ENCODE measurements at places on chromosomes 3 and 15.

DNA sequence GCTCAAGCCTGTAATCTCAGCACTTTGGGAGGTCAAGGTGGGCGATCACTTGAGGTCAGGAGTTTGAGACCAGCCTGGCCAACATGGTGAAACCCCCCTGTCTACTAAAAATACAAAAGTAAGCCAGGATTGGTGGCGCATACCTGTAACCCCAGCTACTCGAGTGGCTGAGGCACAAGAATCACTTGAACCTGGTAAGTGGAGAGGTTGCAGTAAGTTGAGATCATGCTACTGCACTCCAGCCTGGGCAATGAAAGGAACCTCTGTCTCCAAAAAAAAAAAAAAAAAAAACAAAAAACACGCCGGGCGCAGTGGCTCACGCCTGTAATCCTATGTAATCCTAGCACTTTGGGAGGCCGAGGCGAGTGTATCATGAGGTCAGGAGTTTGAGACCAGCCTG lies 18.9 kb upstream of the AP4E1 start:
- no peak for DNase-seq

- DNase-seq: peak; percentile 64
Observed at GRCh38 chr15:38085931-38086568, 151.6 kb downstream of the TMCO5A start.

DNA sequence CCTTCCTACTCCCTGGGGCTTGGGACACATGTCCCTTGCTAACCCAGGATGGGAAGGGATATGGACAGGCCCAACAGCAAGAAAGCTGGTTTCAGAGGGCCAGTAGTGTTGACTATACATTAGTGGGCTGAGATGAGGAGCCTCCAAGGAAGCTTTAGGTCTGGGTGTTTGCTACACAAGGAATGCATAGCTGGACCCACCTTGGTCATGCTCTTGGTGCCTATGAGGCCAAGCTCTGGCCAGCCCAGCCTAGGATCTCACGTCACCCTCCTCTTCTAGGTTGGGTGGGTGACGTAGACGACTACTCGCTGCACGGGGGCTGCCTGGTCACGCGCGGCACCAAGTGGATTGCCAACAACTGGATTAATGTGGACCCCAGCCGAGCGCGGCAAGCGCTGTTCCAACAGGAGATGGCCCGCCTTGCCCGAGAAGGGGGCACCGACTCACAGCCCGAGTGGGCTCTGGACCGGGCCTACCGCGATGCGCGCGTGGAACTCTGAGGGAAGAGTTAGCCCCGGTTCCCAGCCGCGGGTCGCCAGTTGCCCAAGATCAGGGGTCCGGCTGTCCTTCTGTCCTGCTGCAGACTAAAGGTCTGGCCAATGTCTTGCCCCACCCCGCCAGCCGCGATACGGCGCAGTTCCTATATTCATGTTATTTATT lies 653 bp upstream of the WDR6 start:
- DNase-seq: peak; percentile 76

DNA sequence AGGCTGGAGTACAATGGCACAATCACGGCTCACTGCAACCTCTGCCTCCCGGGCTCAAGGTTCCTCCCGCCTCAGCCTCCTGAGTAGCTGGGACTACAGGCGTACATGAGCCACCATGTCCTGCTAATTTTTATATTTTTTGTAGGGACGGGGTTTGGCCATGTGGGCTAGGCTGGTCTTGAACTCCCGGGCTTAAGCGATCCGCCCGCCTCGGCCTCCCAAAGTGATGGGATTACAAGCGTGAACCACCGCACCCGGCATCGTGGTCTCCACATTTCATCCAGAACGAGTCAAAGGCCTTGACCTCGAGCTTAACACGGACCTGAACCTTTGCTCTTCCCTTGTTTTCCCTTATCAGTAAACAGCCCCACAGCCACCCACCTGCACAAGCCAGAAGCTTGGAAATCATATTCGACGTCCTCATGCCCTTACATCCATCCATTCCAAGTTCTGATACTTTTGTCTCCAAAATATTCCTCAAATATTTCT lies 1.4 kb upstream of the PTPN23 start:
- DNase-seq: no peak

DNA sequence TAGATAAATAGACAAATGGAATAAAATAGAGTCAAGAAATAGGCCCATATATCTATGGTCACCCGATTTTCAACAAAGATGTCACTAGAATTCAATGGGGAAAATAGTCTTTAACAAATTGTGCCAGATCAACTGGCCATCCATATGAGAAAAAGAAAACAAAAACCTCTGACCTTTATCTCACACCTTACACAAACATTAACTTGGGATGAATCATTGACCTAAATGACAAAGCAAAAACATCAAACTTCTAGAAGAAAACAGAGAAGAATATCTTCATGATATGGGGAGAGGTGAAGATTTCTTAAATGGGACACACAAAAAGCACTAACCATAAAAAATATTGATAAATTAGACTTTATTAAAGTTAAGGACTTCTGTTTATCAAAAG lies 31.9 kb downstream of the ITGA11 start:
- DNase-seq: peak; percentile 23

DNA sequence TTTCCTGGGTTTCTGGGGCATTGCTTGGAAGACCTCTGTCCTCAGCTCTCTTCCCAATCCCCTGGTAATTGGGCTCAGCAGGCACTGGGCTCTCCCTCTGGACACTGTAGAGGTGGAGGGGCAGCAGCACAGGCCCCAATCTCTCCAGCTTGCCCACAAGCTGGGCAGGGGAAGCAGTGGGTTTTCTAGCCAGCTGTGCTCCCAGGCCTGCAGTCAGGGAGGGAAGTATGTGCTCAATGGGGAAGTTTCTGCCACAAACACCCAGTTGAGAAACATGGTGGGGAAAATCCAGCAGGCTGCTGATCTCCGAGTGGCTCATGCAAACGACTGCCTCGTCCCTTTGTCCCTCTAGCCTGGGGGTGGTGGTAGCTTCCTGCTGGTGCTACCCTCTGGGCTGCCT lies 12.8 kb upstream of the RFT1 start:
- DNase-seq: no peak

- no peak for DNase-seq
Observed at GRCh38 chr3:44045476-44046275, 196.0 kb upstream of the TOPAZ1 start.
